ENCODE measurements at places on chromosomes 4 and X.

- DNase-seq = no peak
Measured at GRCh38 chr4:89111833-89112563, 665 bp downstream of the TIGD2 start.

DNA sequence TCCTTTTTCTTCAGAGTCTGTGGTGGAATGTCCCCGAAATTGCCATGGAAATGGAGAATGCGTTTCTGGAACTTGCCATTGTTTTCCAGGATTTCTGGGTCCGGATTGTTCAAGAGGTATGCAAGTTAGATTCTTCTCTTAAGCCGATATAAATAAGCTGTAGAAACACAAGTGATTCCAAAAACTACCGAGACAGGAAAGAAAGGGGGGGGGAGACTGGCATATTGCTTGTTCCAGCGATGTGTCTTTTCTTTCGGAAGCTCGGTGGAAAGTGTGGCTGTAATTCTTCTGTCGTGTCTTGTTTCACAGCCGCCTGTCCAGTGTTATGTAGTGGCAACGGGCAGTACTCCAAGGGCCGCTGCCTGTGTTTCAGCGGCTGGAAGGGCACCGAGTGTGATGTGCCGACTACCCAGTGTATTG, 236.9 kb downstream of the DCTD start:
- DNase-seq = no peak

DNA sequence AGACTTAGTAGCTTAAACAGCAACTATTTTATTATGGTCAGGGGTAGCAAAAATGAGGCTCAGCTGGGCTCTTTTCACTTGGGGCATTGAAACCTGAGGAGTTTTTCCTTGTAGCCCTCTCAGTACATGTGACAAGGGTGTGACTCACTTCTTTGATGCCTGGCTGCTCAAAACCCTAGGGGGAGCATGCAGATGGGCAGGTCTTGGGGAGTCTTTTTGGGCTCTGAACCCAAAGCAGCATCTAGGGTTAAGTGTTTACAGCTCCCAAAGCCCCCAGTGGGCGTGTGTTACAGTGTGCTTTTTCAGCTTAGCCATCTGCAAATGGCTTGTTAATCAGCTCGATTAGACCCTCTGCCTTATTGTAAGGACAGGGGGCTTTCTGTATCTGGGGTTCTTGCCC, 1752.7 kb downstream of the PCDH7 start:
- DNase-seq = no peak

DNA sequence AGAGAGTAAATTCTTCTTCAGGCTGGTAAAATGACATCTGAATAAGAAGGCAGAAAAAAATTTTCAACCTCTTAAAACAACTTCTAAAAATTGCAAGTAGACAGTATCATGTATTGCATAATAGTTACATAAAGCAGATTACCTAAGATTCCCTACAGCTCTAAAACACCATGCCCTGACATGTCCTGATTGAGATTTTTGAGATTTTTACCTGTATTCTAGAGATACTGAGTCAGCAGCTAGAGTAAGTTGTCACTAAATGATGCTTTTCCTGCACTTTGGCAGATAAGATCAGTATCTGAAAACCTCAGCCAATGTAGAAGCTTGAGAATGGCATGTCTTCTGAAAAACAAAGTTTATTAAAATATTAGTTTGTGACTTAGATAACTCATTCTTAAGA, 713.6 kb downstream of the CCSER1 start:
- no peak for DNase-seq

DNA sequence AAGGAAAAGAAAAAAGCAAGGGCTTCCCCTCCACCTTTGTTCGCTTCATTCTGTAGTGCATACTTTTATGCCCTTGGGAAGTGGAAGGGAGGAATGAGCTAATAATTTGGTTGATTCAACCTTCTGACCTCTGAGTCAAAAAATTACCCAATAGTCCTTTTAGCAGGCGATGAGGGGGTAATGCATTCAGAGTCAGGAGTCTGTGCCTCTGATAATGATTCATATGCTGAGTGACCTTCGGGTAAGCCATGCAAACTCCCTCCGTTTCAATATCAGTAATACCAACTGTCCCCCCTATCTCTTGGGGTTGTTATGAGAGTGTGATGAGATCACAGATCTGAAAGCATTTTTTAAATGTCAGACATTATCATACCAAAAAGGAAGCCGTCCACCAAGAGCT, 41.6 kb upstream of the ACSL4 start:
- DNase-seq = no peak

DNA sequence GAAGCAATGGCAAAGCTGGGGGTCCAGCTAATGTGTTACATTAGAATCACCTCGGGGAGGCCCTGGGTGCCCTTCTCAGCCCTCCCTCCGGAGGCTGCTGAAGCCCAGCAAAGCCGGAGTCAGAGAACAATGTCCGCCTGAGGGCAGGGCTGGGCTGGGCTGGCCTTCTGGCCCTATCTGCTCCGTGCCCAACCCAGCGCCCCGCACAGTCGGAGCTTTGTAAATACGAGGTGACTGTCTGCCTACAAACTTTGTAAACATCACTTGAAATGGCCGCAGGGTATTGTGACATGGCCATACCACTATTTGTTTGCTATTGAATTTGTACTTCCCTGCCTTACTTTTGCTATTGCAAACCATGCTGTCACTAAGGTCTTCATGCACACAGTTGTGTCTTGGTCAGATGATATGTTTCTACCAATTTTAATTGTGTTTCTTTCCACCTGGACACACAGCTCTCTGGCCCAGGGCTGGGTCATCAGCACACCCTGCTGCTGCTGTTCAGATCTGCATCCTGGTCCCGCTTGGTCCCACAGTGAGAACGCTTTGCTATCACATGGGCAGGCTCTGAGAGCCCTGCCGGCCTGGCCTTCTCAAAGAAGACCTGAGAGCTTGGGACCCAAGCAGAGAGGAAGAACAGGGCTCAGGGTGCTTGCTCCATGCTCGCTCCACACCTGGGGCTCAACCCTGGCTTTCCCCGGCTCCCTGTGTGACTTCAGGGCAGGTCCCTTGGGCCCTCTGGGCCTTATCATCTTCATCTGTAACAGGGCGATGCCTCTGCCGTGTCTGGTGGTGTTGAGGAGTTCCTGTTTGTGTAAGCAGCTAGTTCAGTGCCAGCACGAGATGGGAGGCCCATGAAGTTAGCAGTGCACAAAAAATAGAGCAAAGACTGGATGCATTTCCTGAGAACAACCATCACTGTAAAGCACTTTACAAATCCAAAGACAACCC, 2.3 kb downstream of the S100P start:
- no peak for DNase-seq

DNA sequence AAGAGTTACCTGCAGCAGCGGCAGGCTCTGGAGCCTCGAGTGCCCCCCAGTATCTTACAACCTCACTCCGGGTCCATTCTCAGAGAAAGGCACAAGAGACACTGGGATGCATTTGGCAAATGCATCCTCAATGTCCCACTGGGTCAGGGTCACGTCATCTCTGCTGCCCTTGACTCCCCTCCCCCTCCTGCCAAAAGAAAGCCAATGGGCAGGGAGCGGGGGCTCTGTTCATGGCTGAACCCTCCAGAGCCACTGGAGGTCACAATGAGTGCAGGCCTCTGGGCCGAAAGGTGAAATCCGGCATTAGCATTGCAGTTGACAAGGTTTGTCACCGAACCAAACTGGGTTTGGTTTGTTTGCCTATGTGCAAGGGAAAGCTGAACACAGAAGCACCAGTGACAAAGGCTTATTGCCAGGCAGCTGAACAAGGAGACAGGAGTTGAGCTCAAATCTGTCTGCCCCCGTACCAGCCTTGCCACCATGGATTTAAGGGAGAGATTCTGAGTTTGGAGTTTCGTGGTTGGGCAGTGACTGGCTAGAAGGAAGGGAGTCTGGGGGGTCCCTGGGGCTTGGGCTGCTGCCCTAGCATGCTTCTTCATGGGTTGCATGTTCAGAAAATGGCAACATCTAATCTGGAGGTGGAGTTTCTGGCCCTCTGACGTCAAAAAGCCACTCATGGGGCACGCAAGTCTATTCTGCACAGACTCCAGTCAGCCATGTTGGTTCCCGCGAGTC, 64.3 kb downstream of the HTRA3 start:
- no peak for DNase-seq

DNA sequence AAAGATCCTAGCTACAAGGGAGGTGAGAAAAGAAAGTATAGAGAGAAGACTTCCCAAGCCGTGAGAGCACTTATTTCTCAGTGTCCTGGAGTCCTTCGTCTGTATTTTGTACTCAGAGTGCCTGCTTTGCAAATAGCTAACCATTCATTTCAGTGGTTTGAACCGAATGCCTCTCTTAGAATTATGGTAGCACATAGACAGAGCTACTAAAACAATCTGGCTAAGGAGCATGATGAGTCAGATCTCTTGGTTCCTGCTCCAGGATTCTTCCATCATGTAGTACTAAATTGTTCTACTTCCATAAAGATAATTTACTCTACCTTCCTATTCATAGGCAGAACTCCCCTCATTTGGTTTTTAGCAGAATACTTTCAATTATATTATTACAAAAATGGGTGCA, 946.6 kb downstream of the STIM2 start:
- no peak for DNase-seq

- no peak for DNase-seq
Measured at GRCh38 chr4:177546745-177547144, 104.5 kb upstream of the AGA start.

DNA sequence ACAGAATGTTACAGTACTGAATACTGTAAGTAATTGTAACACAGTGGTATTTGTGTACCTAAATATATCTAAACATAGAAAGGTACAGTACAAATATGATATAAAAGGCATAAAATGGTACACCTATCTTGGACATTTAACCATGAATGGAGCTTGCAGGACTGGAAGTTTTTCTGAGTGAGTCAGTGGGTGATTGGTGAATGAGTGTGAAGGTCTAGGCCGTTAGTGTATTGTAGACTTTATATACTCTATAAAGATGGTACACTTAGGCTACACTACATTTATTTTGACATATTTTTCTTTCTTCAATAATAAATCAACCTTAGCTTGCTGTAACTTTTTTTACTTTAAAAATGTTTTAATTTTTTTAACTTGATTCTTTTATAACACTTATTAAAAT, 422.5 kb upstream of the FSTL5 start:
- DNase-seq = no peak

- no peak for DNase-seq
Measured at GRCh38 chr4:185086053-185086452, 57.0 kb upstream of the SLC25A4 start.

DNA sequence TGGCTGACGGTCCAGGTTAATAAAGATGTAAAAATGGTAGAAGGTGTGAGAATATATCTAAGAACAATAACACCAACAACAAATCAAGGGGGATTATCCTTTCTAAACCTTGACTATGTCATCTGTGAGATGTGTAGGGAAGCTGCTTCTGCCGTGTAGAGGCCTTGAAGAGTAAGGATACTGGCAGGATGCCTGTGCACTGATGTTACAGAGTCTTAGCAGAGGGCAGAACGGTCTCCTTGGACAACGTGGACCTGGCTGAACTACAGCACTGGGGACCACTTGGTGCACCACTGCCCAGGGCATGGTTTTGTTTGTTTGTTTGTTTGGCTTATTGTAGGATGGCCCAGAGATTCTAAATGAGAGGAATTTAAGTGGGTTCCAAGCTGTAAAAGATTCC, 33.5 kb downstream of the GPAT3 start:
- no peak for DNase-seq

- no peak for DNase-seq
Measured at GRCh38 chr4:26885912-26886274, 25.3 kb downstream of the STIM2 start.

DNA sequence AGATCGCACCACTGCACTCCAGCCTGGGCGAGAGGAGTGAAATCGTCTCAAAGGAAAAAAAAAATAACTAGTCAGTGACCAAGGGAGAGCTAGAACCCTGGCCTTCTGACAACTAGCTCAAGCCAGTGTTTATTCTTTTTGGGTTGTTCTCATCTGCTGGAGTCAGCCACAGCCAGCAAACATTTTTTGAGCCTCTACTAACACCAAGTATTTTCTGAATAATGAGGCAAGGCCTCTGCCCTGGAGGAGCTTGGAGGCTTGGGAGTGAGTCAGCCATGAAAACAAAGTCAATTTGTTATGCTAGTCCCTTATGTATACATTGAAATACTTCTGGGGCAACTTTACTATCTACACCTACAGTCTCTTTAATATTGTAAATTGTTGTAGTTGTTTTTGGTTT, 46.5 kb downstream of the TMA16 start:
- no peak for DNase-seq

DNA sequence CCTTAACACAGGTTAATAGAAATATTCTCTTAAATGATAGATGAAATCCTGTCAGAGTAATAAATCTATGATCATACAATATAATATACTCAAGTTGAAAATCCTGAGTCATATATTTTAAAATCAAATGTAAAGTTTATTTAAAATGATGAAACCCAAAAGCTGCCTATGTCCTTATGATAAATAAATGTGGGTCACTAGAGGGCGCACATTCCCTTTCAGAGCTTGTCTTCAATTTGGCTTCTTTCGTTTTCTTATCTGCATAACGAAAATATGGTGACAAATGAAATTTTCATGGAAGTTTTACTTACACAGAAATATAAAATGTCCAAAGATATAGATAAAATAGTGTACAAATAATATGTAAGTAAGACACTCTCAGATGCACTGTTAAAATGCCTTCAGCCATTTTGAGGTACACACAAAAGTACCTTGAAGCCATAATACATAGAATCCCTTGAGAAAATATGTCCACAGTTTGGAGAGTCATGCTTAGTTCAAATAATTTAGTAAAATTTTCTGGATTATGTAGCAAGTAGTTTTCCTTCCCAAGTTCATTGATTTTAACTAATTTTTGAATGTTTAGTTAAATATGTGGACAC, 680.4 kb downstream of the DMD start:
- DNase-seq = peak; percentile 2

DNA sequence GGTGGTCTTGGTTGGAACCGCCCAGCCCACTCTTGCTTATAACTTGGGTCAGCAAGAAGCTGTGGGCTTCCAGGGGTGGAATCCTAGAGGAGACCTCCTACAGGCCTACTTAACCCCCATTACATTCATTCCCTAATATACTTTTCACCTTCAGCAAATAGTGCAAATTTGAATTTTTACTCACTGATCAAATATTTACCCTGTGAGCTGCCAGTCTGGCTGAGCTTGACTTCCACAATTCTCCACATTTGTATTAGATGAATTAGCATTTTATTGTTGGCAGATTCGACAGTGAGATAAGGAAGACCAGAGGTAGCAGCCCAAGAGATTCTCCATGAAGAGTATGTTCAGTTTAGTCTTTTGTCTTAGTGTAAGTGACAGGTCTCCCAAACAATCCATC, 199.6 kb downstream of the BCOR start:
- no peak for DNase-seq

- DNase-seq = peak; percentile 84
Measured at GRCh38 chr4:76459291-76459723, 24.3 kb downstream of the SHROOM3 start.

GRCh38 chrX:154648931-154649330, 4.4 kb downstream of the CTAG2 start:
- no peak for DNase-seq

- no peak for DNase-seq
Measured at GRCh38 chr4:163544407-163545038, 50.0 kb downstream of the TMA16 start.

- DNase-seq = no peak
Measured at GRCh38 chrX:37926700-37927099, 79.3 kb upstream of the DYNLT3 start.

DNA sequence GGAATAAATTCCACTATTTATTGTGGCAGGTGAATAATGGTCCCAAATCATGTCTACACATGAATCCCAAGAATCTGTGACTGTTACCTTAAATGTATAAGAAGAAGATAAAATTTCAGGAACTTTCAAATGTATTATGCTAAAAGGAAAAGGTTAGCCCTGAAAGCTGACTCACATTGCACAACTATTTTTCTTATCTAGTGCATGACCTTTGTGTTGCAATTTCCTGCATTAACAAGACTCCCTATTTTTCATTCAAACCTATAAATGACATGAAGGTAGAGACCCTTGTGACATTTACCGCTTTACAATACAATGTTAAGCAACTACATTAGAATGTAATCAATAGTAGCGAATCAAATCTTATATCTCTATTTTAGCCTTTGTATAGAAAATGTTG, 36.7 kb downstream of the UBQLN2 start:
- DNase-seq = no peak

Measured in iPS DF 6.9 (cell line).